ENCODE measurements at places on chromosomes 7 and 10.

DNA sequence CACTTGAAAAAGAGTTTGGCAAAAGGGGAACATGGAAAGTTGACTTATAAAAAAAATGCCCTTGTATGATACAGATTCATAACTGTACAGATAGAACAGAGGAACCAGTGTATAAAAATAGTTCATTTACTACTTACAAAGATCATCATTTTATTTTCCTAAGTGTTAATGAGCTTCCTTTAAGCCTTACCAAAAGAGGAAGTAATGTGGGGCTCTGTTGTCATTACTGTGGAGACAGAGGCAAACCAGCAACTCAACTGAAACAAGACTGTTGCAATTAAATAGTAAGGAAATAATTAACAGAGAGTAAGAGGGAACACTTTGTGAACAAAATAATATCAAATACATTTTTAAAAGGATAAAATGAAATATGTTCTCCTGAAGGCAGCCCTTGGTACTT, 526.2 kb upstream of the ADARB2 start:
- no peak for DNase-seq

DNA sequence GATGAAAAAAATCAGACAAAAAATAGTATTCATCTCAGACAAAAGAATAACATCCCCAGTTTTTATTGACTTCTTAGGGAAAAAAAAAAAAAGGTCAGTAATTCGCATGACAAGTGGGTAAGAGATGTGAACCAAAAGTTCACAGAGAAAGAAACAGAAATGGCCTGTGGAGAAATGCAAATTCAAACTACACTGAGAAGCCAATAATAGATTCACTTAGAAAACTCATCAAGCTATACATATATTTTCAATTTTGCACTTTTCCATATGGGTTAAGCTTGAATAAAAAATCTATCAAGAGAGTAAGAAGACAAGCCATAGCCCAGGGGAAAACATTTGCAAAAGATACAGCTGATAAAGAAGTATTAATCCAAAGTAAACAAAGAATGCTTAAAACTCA, 28.0 kb downstream of the HERC4 start:
- no peak for DNase-seq

- DNase-seq: no peak
Measured at GRCh38 chr10:130040817-130041330, 69.8 kb downstream of the C10orf143 start.

DNA sequence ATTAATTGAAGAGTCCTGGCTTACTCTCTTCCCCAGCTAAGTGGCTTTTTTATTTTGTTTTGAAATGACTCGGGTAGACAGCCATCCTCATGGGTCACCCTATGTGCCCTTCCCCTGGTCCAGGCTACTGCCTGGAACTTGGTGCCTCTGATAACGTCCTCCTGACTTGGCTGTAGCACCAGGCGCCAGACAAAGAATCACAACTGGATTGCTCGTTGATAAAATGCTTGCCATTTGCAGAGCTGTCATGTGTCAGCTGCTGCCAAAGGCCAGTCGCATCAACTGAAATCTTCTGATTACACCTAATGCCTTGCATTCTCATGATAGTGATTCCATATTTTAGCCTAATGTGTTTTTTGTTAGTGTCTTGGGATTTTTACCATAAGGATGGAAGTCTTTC, 27.4 kb upstream of the ABLIM1 start:
- DNase-seq: no peak

DNA sequence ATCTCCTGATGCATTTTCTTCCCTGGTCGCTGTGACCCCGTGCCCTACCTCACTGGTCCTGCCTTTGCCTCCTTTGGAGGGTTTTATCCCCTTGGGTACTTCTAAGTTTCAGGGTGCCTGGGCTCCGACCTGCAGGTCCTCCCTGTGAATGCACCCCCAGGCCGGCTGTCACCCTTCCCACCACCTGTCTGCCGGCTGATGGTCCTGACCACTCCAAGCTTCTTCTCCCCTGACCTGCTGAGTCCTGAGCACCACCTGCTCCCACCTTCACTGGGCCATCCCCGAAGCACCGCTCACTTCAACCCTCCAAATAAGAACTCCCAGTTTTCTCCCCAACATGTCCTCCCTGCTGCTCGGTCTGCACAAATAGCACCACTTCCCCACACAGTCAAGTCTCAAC, 33.4 kb downstream of the TNS3 start:
- no peak for DNase-seq
